ENCODE measurements at places on chromosomes 1 and 21.

DNA sequence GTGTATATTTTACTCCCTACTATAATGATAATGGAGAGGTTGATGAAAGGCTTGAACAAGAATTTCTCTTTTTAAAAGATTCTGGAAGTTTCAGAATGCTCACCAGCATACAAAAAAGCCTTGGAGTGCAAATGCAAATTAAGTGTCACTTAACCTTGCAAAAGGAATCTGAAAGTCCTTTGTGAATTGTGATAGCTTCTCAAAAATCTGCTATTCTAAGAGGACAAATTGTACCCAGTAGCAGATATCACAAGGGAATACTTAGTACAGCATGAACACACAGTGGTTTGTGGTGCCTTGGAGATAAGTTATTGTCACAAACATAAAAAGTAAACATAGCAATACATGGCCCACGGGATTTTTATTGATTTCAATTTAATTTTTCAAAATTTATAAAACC is 1208.3 kb upstream of the B3GALT2 start:
- no peak for DNase-seq

DNA sequence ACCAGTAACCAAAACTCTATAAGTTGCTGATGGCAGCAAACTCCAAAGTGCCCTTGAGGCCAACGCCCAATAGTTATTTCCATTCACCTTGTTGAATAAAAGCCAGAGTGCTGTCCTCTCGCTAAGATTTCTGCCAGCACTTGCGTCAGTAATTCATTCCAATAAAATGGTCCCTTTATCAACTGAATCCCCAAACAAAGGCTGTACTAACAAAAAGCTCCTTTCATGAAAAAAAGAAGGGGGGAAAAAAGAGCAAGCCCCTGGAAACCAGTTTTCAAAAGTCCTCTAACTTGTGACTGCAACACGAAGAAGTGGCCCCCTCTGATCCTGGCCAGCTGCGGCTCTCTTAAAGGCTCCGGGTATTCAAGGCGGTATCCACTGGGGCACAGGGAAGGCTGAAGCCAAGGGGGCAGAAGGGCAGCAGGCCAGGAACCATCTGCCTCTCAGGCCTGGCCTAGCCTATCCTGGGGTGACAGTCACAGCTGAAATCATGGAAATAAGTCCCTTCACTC is 55.8 kb upstream of the ZNF326 start:
- DNase-seq, result no peak

DNA sequence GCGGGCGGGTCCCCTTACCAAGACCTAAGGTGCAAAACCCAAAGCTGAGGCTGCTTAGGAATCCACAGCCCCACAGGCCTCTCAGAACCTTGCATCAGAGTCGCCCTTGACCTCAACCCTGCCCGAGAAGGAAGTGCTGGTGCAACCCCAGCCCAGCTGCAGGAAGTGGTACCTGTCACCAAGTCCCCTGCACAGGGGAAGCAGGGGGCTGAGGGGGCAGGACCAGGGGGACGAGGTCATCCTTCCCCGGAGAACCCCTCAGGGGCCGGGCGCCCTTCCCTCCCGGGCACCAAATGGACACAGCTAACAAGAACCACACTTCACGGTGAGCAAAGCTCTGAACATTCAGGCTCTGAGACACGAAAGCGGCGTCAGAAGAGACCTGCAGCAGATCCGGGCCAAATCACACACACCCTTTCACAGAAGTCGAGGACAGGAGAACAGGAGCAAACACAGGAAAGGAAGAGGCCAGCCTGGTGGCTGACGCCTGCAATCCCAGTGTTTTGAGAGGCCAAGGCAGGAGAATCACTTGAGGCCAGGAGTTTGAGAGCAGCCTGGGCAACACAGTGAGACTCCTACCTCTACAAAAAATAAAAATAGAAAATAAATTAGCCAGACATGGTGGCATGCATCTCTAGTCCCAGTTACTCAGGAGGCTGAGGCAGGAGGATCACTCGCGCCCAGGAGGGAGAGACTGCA is 6.4 kb downstream of the ITGB2 start:
- no peak for DNase-seq

- DNase-seq, result no peak
These were observed 842 bp downstream of the ATXN7L2 start for GRCh38 chr1:109484519-109484975.

- no peak for DNase-seq
These were observed 7.4 kb downstream of the PAXBP1 start for GRCh38 chr21:32764186-32764585.

- no peak for DNase-seq
These were observed 24.9 kb downstream of the FAM163A start for GRCh38 chr1:179767996-179768395.

DNA sequence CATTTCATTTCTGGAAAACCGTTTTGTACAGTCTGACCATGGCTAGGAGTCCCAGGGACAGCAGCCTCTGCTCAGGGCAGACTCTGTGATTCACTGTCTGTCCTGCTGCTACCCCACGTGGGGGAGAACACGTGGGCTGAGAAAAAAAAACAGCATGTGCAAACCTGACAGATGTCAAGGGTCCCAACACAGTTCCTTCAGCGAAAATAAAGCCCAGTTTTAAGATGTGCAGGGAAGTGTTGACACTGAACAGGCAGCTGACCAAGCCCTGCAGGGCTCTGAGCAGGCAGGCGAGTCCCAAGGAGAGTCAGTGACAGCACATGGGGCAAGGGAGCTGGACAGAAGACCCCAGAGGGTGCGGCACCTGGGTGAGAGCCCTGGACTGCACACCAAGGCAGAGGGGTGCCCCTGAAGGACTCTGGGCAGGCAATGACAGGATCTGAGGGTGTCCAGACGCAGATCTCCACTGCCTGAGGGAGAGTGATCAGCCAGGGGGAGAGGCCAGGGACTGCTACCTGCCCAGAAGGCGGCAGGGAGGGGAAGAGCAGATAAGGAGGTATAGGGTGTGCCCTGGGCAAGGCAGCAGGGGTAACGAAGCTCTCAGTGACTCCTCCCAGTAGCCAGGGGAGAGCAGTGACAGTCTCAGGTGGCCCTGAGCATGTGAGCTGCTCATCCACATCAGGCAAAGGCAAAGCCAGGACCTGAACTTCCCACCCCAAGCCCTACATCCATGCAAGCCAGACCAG is 5.1 kb upstream of the SPATC1L start:
- no peak for DNase-seq

DNA sequence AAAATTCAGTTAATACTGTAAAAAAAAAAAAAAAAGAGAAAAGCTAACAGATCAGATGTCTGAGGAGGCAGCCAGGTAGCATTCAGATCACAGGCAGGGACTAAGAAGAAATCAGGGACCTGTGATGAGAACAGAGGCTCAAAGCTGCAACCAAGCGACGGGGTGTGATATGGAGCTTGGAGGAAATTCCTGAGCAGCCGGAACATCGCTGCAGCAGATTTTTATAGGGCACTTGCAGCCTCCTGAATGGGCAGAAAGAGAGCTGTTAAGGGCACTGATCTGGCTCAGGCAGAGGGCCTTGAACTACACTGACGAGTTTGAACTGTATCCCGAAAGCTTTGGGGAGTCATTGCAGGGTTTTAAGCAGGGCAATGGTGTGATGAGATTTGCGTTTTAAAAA is 315.4 kb downstream of the ADGRL2 start:
- no peak for DNase-seq

- no peak for DNase-seq
These were observed 63.7 kb downstream of the HLCS start for GRCh38 chr21:36902793-36903192.

DNA sequence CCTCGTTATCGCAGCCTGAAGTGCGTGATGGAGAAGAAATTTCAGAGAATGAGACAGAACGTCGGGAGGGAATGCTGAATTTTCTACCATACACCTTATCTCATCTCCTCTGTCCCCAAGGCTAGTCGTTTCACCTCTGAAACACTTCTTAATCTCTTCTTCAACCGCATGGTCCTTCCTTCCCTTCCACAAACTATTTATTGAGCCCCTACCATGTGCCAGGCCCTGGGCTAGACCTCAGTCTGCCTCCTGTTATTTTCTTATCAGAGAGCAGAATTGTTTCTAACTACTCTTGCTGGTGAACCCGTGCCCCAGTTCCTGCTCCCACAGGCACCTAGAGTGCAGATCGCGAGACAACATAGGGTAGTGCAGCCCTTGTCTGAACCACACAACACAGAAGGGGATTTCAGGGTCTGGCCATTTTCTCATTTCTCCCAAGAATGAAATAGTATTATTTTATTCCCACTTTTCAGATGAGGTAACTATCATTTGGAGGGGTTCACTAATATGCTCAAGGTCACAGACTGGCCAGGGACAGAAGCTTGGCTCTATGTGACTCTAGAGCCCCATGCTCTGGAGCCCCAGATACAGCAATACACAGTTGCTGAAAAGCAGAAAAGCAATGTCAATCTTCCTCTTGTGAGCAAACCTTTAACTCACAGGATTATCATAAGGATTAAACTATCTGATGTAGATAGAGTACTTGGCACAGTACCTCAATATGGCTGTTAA is 598 bp upstream of the ADIPOR1 start:
- DNase-seq, result no peak

- DNase-seq, result no peak
These were observed 17.6 kb upstream of the RCAN1 start for GRCh38 chr21:34632498-34632897.

DNA sequence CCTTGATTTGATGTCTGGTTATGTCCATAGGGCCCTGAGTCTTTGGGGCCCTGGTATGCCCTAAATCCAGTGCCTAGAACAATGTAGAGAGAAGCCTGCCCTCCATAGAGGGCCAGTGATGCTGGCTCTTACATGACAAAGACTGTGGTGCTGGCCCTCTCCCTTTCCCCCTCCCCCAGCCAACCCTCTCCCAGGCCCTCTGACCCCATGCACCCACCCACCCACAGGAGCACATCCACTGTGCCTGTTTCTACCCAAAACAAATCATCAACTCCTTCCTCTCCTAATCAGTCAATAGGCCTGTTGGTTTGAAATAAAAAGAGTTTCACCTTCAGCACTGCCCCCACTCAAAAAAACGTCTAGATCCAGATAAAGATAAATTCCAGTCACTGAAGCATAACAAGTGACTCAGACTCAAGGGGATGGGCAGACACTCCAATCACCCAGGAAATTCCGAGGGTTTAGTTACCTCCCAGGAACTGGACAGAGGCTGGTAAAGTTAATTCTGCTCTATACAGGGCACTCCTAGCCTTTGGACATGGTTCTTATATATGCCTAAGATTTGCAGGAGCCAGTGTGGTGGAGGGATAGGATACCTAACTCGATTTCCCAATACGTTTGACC is 144.8 kb upstream of the VANGL1 start:
- DNase-seq, result no peak

DNA sequence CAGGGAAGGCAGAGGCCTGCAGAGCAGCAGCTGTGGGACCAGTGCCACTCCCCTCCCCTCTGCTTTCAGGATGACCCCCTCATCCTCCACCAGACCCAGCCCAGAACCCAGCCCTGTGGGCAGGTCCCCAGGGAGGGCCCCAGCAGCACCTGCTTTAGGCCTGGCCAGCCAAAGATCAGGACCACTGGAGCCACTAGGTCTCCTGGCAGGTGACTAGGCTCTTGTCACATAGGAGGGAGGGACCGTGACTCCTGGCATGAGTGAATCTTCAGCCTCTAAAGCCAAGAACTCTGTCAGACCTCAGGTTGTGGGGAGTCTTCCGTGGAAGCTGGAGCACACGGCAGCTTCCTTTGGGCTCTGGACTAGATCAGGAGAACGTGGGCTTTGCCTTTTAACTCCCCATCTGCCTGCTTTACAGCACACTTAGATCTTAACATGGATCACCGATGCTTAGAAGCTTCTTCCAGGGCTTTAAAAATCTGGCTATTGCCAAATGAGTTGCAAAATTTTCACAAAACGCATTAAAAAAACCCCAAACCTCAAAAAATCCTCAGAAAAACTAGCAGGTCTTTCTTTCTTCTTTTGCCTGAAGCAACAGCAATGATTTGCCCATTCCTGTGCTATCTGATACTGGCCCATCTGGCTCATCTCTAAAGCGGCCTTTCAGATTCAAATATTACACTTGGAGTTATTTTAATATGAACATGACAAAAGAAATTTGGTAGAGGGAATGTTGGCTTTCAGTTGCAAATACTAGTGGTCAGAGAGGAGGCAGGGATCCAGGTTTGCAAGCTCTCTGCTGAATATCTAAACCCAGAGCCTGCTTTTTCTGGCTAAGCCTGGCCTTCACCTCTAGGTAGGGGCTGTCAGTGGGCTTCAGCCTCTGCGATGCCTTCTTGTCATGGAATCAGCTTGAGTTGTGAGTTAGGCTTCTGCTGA is 235.2 kb downstream of the SDCCAG8 start:
- DNase-seq, result no peak

GRCh38 chr1:23132033-23132432 is 36.6 kb downstream of the LUZP1 start:
- no peak for DNase-seq

DNA sequence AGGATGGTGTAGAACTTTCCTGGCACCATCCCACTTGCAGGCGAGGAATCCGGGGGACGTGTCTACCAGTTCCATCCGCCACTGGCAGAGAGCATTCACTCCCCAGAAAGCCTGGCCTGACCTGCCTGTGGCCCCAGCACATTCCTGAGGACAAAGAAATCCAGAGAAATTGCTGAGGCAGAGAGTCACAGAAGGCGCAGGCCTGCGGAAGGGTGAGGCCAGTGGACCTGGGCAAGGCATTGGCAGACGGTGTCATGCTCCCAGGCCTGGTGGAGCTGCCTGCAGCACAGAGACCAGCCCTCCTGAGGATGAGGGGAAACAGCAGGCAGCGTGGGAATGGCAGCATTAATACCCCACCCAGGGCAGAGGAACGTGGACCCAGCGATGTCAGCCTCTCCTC is 81.2 kb upstream of the F3 start:
- DNase-seq, result no peak

DNA sequence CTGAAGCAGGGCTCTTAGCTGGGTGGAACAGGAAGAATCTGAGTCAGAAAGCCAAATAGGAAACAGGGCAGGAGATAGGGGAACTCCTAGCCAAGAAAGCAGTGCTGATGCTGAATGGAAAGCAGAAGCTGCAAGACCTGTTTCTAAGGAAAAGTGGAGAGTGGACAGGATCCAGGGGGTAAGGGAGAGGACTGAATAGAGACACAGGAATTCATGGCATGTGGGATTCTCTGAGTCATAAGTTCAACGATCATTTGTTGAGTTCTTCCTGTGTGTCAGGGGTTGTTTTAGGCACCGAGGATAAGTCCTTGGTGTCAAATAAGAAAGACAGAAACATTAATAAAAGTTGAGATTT is 153.8 kb upstream of the FGGY start:
- DNase-seq, result no peak

DNA sequence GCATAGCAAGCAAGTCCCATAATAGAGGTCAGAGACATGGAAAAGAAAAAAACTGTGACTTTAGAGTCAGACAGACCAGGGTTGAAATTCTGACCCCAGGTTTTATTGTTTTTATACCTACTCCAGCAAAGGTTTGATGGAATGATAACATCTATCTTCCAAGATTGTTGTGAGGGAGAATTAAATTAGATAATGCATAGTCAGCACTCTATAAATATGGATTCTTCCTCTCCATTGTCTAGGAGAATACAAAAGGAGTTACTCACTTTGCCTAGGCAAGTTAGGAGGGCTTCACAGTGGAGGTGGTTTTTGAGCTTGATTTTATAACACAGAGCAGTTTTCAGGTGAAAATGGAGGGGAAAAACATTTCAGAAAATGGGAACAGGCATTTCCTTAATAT is 46.9 kb downstream of the KIRREL1 start:
- DNase-seq, result no peak
